AG04450 (cell line): ENCODE measurements at places on chromosomes 5 and 9.

DNA sequence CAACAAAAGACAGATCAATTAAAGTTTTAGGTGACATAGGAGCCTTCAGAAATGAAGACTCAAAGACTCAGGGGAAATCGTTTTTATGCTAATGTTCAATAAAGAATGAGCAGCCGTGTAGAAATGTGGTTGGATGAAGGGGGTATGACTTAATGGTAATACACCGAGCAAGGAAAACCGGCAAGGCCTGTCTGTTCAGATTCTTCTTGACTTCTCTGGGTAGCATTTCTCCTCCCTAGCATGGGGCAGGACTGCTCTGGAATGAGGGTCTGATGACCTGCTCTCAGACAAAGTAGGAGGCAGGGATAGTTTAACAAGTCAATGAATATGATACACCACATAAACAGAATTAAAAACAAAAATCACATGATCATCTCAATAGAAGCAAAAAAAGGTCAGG, 487.4 kb downstream of the ZNF608 start:
- DNase-seq, result no peak

DNA sequence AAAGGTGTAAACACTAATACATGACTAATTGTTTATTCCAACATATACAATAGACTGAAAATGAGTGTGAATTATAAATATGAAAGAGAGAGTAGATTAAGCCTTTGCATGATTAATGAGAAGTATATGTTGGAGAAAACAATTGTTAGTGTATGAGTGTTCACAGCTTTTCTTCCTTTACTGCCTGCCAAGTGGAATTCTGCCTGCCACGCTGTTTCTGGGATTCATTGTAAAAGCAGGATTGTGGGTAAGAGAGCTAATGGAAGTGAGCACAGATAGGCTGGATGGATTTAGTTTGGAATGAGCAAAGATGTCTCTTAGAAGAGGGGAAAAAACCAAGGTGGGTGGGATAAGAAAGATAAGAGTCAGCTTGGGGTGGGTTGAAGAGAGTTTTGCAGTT, 129.6 kb upstream of the NMUR2 start:
- DNase-seq, result no peak

GRCh38 chr5:23257656-23258055, 249.8 kb upstream of the PRDM9 start:
- no peak for DNase-seq

DNA sequence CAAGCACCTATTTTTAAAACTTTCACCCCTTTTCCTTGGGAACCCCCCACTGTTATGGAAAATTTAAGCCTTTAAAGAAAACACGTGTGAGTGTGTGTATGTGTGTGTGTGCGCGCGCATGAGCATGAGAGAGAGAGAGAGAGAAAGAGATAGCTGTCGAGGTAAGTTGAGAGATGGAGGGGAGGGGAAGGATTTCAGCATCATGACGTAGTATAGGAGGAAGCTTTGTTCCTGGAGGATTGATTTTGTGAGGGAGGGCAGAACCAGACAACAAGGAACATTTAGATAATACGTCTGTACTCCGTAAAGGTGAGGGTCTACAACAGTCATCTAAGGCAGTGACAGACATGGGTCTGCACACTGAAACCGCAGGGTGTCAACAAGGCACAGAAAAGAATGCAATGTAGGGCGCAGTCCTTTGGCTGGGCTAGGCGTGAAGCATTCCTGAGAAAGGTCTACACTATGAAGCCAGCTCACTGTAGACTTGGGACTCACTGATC, 227.7 kb downstream of the SMARCA2 start:
- no peak for DNase-seq

DNA sequence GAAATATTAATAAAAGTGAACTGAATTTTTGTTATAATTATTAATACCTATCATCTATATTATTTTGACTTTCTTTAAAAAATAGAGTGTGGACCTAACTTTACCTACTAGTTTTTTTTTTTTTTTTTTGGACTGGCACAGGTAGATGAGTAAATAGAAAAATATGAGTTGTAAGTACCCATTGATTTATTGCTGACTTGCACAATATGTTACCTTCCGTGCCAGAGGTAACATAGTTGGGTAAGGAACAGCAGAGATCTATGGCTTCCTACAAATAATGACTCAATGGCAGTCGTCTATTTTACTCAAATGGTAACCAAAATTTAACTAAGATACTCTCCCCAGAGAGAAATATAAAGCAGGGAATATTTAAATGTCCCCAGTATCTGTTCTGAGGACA, 1212.8 kb downstream of the PTPRD start:
- no peak for DNase-seq

- no peak for DNase-seq
Observed at GRCh38 chr5:119596046-119596445, 33.3 kb upstream of the FAM170A start.

DNA sequence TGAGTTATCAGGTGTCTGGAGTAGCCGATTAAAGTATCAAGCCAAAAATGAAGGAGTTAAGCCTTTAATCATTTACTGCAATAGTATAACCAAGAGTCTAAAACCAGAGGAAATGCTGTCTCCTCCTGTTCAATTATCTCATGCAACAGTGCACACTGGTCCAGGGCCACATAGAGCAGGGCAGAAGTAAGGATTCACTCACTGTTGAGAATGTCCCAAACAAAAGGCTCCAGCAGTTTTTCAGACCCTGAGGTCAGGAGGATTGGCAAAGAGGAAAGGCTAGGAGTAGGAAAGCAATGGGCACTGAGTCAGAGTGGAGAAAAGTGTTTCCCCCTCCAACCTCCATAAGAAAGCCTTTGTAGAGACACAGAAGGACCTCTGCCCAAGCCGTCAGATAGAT, 168.2 kb downstream of the RNF180 start:
- no peak for DNase-seq

GRCh38 chr9:71886015-71886414, 25.0 kb downstream of the ABHD17B start:
- DNase-seq, result no peak

GRCh38 chr5:89535411-89535810, 652.4 kb upstream of the MEF2C start:
- no peak for DNase-seq

DNA sequence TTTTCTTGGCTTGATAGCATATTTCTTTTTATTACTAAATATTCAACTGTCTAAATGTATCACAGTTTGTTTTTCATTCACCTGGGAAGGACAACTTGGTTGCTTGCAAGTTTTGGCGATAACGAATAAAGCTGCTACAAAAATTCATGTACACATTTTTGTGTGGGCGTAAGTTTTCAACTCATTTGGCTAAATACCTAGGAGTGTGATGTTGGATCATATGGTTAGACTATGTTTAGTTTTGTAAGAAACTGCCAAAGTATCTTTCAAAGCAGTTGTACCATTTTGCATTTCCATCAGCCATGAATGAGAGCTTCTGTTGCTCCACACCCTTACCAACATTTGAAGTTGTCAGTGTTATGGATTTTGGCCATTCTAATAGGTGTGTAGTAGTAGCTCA, 428.0 kb downstream of the ACTL7B start:
- no peak for DNase-seq

DNA sequence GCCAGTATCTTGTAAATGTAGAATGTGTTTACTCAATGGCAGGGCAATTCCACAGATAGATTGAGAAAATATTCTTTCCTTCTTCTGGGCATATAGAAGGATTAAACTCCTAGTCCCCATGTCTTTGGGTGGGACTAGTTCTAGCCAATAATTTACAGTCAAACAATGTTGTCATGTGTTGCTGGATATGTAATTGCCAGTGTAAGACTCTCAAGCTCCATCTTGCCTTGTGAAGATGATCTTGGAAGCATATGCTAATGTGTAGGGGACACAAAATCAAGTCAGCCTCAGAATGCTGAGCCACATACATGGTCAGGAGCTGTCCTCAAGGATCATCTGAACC, 386.9 kb downstream of the CETN3 start:
- no peak for DNase-seq

DNA sequence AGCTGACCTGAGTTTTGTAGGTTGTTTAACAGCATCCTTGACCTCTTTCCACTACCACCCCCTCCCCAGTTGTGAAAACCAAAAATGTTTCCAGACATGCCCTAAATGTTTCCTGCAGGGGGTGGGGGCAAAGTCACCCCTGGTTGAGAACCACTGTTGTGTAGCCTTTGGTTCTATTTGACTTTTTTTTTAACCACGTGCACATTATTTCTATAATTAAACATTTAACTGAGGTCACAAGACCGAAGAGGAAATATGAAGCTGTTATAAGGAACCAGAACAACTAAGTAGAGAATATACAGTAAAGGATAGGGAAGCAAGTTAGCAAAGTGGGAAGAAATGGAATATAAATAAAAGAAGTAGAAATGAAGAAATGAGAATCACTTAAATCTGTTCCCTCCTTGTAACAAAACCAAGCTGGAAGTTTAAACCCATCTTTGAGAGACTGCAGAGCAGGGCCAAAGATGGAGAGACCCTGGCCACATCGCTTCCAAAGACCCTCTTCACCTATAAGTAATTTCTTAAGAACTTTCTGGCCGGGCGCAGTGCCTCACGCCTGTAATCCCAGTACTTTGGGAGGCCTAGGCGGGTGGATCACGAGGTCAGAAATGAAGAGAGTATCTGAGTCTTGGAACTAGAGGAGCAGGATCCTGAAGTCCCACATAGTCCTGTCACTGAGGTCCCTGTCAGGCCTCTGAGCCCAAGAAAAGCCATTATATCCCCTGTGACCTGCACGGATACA, 14.4 kb downstream of the SIT1 start:
- no peak for DNase-seq

DNA sequence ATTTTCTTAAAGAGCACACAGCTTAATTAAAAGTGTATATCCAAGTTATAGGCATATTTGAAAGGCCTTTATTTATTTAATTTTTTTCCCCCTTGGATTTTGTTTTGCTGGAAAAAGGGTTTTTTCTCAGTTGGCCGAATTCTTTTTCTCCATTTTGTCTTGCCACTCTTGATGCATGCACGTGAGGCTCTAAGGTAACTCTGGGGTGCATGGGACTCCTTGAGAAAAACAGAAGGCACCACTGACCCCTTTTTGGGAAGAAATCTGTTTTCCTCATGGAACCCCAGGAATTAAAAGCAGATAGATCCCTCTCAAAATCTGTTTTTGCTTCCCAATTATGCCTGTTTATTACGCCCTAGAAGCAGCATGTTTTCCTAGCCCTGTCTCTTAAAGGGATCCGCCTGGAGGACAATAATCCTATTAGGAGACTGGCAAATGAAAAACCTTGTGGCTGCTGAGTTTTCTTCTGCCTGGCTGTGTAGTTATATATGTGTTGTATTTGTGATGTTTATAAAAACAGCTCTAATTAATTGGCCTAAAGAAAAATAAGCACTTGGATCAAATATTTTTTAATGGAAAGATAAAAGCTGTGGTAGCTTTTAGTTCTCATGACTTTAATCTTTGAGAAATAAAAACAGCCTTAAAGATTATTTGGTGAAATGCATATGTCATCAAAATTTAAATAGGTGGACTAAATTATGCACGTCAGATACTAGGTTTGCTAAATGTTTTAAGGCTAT, 435.1 kb upstream of the CDH9 start:
- no peak for DNase-seq

GRCh38 chr5:106376522-106376921, 1294.2 kb downstream of the EFNA5 start:
- no peak for DNase-seq
